ENCODE measurements at places on chromosomes 16 and 17.

DNA sequence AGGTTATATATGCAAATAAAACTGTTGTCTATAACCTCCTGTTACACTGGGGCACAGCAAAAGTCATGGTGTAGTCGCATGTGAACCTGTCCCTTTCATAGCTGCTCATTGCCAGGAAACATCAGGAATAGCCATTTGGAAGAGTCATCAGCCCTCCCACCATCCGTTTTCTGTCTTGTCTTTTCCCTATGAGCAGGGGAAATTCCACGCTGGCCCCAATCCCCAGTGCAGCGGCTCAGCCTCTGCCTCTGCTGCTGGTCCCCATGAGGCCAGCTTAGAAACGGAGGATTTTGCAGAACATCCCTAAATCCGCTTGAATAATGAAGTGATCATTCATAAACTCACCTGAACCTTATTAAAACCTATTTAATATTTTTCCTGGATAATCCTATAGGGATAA lies 10.5 kb downstream of the MAPT start:
- no peak for DNase-seq

DNA sequence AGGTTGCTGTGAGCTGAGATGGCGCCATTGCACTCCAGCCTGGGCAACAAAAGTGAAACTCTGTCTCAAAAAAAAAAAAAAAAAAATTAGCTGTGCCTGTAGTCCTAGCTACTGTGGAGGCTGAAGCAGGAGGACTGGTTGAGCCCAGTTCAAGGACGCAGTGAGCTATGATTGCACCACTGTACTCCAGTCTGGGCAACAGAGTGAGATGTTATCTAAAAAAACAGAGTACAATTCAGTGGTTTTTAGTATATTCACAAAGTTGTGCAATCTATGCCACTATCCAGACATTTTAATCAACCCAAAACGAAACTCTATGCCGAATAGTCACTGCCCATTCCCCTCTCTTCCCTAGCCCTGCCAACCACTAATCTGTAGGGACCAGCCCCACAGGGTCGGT lies 25.1 kb downstream of the C16orf54 start:
- no peak for DNase-seq

DNA sequence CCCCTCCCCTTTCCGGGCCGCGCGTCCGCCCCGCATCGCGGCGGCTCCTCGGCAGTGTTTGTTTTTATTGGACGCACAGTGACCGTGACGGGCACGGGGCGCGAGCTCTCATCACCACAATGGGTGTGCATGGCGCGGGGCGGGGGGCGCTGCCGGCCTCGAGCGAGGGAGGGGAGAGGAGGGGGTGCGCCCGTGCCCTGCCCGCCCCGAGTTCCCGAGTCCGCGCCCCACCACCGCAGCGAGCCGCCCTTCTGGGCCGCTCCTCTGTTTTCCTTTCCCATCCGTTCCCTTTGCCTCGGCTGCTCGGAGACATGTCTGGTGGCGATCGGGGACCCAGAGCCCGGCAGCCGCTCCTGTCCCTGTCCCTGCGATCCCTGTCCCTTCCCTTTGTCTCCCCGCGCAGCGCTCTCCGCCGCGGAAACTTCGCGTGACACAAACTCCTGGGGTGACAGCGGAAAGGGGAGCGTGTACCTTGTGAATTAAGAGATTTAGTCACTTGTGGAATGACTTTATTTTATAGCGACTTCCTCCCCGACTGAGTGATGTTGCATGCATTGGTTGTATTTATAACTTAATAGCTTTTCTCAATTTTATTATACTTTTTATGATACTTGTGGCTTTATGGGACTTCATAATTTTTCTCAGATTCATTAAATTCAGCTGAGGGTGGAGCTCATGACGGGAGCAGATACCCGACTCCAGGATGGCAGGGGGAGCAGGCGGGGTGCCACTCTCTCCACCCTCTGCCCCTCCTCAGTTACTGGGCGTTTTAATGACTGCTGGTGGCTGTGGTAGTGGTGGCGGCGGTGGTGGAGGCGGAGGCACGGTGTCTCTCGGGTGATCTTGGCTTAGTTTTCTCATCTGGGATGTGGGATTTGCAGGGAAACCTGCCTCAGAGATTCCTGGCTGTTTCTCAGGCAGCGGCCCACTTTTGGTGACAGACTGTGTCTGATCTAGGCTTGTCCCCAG lies 40.8 kb downstream of the MRM1 start:
- no peak for DNase-seq

GRCh38 chr17:31249835-31250141 lies 47.3 kb downstream of the OMG start:
- DNase-seq = no peak

DNA sequence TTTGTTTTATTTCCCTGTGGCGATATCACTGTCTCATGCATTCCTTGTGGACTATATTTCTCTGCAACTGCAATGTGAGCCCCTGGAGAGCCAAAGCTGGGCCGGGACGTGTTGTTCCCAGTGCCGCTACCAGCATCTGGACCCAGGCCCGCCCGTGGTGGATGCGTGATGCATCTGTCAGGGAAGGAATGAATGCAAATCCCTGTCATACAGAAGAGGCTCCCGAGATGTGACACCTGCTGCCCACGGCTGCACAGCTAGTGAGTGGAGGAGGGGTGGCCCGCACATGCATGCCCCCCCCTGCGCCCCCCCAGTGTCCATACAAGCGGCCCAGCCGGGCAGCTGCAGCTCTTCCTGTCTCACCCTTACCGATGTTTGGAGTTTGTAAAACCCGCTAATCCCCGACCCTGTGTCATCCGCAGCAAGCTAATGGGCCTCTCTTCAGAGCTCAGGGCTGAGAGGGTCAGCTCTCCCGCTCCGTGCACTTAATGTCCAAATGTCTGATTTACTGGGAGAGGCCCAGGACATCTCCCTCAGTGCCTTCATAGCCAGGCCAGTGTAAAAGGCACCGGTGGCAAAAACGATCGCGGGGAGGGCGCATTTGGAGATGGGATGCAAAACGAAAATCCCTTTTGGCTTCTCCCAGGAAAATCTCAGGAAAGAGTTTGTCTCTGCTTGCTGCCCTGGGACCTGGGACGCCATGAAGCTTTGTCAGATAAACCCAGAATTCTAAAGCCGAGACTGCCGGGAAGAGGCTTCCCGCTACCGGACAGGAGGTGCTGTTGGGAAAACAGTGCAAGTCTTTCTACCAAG lies 91.8 kb downstream of the FOXL1 start:
- DNase-seq = no peak
